KBM-7 (cell line): ENCODE measurements at places on chromosomes 7 and 10.

- no peak for DNase-seq
These were observed 52.7 kb downstream of the GCC1 start for GRCh38 chr7:127532736-127533135.

DNA sequence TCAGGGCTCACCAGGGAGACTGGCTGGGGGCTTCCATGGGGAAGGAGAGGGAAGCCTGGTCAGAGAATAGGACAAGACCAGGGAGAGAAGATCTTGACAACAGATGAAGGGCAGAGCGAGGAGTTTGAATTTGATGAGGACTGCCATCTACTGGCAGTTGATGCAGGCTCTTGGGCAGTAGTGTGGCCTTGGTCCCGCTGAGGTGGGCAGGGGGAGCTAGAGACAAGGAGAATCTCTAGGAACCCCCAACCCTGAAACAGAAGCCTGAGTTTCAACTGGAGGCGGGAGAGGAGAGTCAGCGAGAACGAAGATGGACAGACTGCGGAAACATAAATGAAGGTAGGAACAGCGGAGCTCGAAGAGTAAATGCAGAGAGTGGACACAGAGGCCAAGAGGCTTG lies 81.0 kb downstream of the PPP1R3C start:
- DNase-seq = peak; percentile 15

- peak; percentile 82 for DNase-seq
These were observed 13.2 kb downstream of the NUDCD3 start for GRCh38 chr7:44477063-44477830.

GRCh38 chr7:44622342-44623151 lies 16.1 kb downstream of the OGDH start:
- no peak for DNase-seq

- DNase-seq = peak; percentile 46
These were observed 159.4 kb downstream of the OAT start for GRCh38 chr10:124259139-124259825.

GRCh38 chr7:20784388-20785156 lies 2.1 kb downstream of the SP8 start:
- no peak for DNase-seq

- no peak for DNase-seq
These were observed 479.8 kb downstream of the PTPRN2 start for GRCh38 chr7:158107806-158108205.

DNA sequence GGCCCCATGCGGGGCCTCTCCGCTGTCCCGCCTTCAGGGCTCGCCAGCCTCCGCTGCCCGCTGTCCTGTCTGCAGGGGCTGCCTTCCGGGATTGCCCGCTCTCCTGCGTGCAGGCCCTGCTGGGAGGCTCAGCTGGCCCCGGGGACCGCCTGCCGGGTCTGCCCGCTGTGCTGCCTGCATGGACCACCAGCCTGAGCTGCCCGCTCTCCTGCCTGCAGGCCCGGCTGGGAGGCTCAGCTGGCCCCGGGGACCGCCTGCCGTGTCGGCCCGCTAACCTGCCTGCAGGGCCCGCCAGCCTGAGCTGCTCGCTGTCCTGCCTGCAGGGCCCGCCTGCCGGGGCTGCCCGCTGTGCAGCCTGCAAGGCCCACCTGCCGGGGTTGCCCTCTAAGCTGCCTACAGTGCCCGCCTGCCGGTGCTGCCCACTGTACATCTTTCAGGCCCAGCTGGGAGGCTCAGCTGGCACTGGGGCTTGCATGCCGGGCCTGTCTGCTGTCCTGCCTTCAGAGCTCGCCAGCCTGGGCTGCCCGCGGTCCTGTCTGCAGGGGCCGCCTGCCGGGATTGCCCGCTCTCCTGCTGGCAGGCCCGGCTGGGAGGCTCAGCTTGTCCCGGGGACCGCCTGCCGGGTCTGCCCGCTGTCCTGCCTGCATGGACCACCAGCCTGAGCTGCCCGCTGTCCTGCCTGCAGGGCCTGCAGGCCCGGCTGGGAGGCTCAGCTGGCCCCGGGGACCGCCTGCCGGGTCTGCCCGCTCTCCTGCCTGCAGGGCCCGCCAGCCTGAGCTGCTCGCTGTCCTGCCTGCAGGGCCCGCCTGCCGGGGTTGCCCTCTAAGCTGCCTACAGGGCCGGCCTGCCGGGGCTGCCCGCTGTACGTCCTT lies 165.1 kb downstream of the GLRX3 start:
- DNase-seq = no peak

GRCh38 chr7:75842836-75843446 lies 29.3 kb upstream of the CCL24 start:
- DNase-seq = peak; percentile 43

- no peak for DNase-seq
These were observed 240.6 kb downstream of the SNX13 start for GRCh38 chr7:17699696-17700095.

DNA sequence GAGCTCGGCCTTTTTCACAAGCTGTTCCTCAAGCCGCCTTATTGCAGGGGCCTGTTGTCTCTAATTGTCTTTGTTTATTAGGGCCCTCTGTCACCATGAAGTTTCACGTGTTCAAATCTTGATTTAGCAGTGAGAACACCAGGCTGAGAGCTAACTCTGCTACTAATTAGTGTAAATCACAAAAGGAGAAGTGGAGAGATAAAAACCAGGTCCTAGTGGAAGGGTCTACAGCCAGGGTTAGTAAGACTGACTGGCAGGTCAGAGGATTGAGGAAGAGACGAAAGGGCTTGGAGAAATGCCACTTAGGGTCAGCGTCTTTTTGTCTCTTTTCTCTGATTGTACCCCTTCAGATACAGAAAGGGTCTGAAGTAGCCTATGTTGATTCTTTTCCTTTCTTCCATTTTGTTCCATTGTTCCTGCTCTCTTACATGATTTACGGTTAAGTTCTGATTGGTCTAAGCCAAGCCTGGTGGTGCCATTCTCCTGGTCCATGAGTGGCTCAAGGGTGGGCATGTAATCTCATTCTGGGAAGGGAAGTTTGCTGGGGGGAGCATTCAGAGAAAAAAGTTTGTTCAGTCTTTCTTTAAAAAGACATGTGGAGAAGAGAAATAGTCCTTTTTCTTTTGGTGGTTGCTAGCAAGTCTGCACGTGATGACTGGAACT lies 21.3 kb downstream of the SSMEM1 start:
- DNase-seq = peak; percentile 47

GRCh38 chr7:150516956-150517745 lies 2.5 kb downstream of the GIMAP7 start:
- no peak for DNase-seq
